ENCODE measurements at places on chromosomes 12 and 14. TPM values are rescaled to one million over a fixed set of nuclear protein-coding genes. Genes with fewer than 3 reads are reported as not detected.

DNA sequence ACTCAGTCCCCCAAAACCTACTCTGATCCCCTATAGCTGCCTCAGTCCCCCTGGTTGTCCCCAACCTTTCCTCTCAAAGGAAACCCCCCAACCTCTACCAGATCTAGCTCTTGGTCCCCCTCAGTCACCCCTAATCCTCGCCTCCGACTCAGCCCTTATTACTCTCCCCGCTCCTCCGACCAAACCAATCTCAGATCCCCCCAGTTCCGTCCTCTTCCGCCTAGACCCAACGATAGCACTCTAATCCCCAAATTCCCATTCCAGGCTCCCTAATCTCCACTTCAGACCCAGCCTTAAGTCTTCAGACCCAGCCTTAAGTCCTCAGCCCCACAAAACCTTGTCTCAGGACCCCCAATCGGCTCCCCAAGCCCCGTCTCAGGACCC, 612 bp downstream of the VPS37B start:
- H3K27me3 ChIP-seq: no peaks in the 10 kb centered on the region
- peaks cover 46% of the 10 kb centered on the region for H3K4me1 ChIP-seq
- peak overlapping the region; percentile 94 for H3K4me3 ChIP-seq

DNA sequence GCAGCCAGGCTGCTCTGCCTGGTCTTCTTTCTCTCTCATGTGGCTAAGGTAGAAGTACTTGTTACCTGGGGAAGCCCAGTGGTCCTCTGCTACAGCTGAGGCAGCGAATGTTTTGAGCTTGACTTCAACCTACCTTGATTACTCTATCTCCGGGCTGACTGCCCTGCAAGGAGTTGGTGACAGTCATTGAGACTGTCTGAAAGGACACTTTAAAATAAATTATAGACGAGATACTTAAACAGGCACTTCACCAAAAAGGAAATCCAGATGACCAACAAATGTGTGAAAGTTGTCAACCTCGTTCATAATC, 474 bp upstream of the CIT start:
- no peak overlapping the region for H3K4me3 ChIP-seq
- H3K27me3 ChIP-seq: no peaks in the 10 kb centered on the region
- H3K36me3 ChIP-seq: no peaks in the 10 kb centered on the region
- no peak overlapping the region for H3K27ac ChIP-seq

DNA sequence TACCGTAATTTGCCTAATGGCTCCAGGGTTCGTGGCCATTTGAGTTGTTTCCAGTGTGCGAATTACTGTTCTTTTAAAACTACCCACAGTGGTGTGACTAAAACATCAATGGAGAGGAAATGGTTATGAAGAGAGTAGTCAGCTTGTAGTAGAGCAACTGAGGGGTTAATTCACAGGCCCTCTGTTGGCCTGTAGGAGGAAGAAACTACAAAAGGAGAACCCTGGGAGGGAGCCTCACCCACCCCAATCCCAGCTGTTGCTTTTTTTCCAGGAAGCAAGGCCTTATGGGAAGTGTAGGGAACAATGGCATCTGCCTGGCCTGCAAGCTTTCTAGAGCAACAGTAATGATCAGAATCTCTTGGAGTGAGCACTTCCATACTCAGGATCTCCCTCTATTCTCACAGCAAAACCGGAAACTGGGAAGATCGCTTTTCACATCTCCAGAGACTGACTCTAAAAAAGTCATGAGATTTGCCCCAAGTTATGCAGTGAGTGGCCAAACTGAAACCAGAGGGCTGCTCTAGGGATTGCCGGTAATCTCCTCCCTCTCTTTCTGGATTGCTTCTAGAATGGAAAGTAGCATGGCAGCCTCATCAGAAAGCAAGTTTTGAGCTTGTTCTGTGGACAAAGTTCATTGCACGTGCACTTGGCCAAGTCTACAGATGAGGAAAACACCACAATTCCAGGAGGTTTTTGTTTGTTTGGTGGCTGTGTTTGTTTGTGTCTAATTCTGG, 125.3 kb upstream of the PWP1 start:
- H3K4me3 ChIP-seq: no peak overlapping the region
- H3K4me1 ChIP-seq: no peaks in the 10 kb centered on the region
- no peaks in the 10 kb centered on the region for H3K27me3 ChIP-seq
- DNase-seq: no peak
- no peaks in the 10 kb centered on the region for H3K36me3 ChIP-seq

DNA sequence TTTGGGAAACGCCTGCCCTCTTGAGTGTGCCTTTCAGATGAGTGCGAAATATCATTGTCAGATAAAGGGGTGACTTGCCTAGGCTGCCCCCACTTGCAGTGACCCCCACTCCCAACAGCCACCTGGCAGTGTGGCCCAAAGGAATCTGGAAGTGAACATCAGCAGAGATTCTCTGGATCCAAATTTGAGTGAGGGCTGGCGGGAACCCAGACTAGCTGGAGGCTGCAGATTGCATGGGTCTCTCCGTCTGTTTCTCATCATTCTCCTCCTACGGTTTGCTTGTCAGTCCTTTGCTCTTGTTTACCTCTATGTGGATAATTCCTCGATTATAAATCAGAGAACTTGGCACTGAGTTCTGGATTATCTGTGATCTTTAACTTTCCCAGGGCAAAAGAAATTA, 280.8 kb downstream of the ZFP36L1 start:
- no peak for DNase-seq
- peaks cover 74% of the 10 kb centered on the region for H3K4me1 ChIP-seq
- H3K27me3 ChIP-seq: no peaks in the 10 kb centered on the region
- no peaks in the 10 kb centered on the region for H3K36me3 ChIP-seq
- H3K4me3 ChIP-seq: no peak overlapping the region

DNA sequence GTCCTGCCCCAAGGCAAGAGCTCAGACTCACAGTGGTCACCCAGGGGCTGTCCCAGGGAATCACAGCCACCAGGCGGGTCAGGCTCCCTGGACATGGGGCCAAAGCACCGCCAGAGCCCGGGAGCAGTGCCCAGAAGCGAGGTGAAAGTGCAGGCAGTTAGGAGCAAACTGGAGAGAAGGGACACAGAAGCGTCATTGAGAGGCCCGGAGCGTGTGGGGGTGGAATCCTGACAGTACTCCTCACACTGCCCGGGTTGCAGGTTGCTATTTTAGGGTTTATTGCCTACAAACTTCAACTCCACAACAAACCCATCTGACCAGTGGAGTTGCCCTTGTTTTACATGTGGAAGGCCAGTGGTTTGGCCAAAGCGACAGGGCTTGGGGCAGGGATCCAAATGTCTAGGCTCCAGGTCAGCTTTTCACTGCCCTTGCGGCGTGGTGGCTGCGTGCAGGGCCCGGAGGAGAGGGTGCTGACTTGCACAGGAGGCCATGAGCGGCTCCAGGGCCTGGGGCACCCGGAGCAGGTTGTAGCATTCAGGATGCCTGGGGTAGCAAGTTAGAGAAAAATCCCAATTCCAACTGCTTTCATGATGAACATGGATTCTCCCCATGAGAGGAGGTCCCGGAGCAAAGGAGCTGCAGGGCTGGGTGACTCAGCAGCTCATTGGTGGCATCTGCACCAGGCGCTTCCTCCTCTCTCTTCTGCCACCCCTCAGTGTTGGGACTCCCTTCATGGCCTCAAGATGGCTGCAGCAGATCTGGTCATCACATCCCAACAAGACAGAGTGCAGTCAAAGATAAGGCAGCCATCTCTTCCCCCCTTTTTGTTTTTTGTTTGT, 112.3 kb upstream of the NCOR2 start:
- H3K27me3 ChIP-seq: no peaks in the 10 kb centered on the region
- peak; percentile 77 for DNase-seq
- H3K27ac ChIP-seq: peak overlapping the region; percentile 90
- peaks cover 92% of the 10 kb centered on the region for H3K4me1 ChIP-seq

DNA sequence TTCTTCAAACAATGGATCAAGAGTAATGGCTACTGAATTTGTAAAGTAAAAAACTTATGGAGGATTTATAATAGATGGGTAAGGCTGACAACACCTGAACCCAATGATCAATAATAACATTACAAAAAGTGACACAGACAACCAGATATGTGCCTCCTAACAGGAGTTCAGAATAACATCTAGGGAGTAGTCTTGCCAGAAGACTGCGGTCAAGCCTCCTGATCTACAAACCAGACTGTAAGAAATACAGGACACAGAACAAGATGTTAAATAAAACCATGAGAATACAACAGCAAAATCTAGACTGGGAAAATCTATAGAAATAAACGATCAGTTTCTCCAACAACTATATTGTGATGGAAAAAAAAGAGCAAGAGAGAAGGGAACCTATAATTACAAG, 262.6 kb upstream of the TMTC1 start:
- H3K27ac ChIP-seq: no peak overlapping the region
- no peaks in the 10 kb centered on the region for H3K36me3 ChIP-seq
- H3K27me3 ChIP-seq: no peaks in the 10 kb centered on the region
- no peaks in the 10 kb centered on the region for H3K4me1 ChIP-seq
- H3K4me3 ChIP-seq: no peak overlapping the region
- no peak for DNase-seq

DNA sequence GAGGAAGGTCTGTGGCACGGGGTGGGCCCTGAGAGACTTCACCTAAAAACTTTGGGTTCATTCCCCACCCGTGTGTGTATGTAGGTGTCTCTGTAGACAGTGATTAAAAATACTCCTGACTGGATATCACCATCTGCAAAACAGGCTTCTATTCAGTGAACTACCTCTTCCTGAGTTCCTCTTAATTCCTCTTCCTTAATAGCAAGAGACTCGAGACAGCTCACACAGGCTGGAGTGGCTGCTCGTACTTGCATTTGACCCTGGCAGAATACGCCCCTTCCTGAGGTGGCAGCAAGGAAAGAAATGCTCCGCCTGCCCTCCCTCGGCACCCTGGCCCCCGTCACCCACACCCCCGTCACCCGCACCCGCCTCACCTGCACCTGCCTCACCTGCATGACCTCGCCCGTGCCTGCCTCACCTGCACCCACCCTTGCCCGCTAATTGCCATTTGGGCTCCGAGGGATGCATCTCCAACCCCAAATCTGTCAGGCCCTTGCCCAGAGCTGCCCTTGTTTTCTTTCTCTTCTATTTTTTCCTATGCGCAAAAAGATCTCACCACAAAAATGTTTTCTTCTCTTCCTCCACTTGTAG, 90.0 kb downstream of the FBXL14 start:
- no peaks in the 10 kb centered on the region for H3K4me1 ChIP-seq
- no peaks in the 10 kb centered on the region for H3K36me3 ChIP-seq
- DNase-seq: no peak
- no peak overlapping the region for H3K4me3 ChIP-seq

DNA sequence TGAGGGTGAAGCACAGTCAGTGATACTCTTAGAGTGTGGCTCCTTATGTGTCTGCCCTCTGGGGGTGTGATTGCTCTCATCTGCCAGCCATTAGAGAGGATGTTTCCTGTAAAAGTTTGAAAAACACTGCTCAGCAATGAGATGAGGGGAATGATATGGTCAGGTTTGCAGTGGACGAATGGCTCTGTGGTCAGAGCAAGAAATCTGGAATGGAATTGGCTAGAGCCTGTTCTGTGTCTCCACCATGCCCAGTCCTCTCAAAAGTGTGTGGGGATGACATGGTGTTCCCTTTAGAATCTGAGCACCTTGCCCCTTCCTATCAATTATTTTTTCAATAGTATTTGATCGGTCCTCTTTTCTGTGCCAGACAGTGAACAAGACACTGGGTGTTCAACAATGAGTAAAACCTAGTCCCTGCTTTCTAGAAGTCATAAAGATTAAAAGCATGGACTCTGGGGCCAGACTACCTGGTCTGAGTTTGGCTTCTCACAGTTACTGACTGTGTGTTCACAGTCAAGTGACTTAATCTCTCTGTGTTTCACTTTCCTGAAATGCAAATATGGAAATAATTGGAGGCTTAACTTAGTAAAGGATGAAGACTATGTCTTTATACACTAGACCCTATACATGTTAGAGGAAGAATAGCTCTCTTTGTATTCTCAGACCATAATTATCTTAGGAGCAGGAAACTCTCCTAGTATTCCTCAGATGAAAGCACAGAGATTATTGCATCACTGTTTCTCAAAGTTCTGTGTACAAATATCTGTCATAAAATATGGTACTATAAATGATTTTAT, 1.6 kb downstream of the ACSS3 start:
- no peak for DNase-seq
- H3K36me3 ChIP-seq: no peaks in the 10 kb centered on the region
- H3K4me1 ChIP-seq: peaks cover 16% of the 10 kb centered on the region
- H3K27me3 ChIP-seq: peaks cover 18% of the 10 kb centered on the region
- peak overlapping the region; percentile 49 for H3K4me3 ChIP-seq

- H3K27ac ChIP-seq: no peak overlapping the region
- no peaks in the 10 kb centered on the region for H3K36me3 ChIP-seq
- no peaks in the 10 kb centered on the region for H3K27me3 ChIP-seq
- DNase-seq: no peak
These were observed 183.1 kb downstream of the CAND1 start for GRCh38 chr12:67452119-67452805.

DNA sequence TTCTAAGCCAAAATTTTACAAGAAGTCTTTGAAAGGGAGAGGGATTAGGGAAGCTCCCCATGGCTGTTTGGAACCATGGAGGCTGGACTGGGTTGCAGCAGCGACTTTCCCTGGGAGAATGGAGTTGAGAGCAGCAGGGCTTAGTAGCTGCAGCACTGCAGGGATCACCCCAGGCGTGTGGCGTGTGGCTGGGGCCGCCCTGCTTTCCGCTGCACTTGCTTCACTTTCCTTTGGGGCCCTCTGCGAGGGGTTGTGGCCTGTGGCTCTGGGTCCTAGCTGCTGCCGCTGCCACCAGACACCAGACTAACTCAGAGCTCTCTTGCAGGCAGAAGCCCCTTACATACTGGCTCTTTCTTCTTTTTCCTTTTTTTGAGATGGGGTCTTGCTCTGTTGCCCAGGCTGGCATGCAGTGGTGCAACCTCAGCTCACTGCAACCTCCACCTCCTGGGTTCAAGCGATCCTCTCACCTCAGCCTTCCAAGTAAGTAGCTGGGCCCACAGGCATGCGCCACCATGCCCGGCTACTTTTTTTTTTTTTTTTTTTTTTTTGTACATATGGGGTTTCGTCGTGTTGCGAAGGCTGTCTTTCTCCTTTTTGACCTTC, 25.4 kb downstream of the CCDC62 start:
- H3K4me3 ChIP-seq: no peak overlapping the region
- no peaks in the 10 kb centered on the region for H3K4me1 ChIP-seq
- DNase-seq: no peak
- H3K27ac ChIP-seq: no peak overlapping the region
- H3K27me3 ChIP-seq: no peaks in the 10 kb centered on the region

- no peak overlapping the region for H3K27ac ChIP-seq
- H3K4me3 ChIP-seq: no peak overlapping the region
- H3K36me3 ChIP-seq: peaks cover 6% of the 10 kb centered on the region
These were observed 131.1 kb downstream of the FBXL14 start for GRCh38 chr12:1463073-1463905.

GRCh38 chr12:90323217-90323616, 614.6 kb upstream of the ATP2B1 start:
- no peak for DNase-seq
- H3K27ac ChIP-seq: no peak overlapping the region
- no peak overlapping the region for H3K4me3 ChIP-seq
- peaks cover 5% of the 10 kb centered on the region for H3K4me1 ChIP-seq
- H3K27me3 ChIP-seq: no peaks in the 10 kb centered on the region

DNA sequence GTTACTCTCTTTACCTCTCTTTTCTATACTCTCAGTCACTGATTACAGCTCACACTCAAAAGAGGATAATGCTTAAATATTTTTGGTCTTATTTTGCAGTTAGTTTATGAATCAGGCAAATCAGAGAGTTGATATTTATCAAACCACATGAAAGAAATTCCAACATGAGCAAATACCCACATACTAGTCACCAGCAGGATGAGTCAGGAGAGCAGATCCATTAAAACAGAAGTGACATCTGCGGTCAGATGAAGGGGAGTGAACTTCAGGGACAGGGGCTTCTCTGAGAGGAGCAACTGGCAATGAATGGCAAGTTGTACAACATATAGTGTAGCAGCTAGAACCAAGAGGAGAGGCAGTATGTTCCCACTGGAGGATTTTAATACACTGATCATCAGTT, 258.7 kb downstream of the SYT10 start:
- no peaks in the 10 kb centered on the region for H3K4me1 ChIP-seq
- no peak overlapping the region for H3K27ac ChIP-seq
- H3K36me3 ChIP-seq: no peaks in the 10 kb centered on the region
- no peak for DNase-seq
- H3K27me3 ChIP-seq: no peaks in the 10 kb centered on the region

SLC25A21 gene
- 1.5 TPM for total RNA-seq

CACNB3 gene
- total RNA-seq: 19.7 TPM

MIP gene
- total RNA-seq: not detected

Measured in sigmoid colon (tissue), 7 donors.